CD8-positive, alpha-beta T cell (primary cell): ENCODE measurements at places on chromosomes 11 and 22.
A peak's percentile ranks its signal among the peaks of the same experiment; 100 is the strongest.

- DNase-seq: no peak
Measured at GRCh38 chr11:71307811-71308645, 55.7 kb upstream of the SHANK2 start.

GRCh38 chr11:94558468-94558867 is 8.7 kb upstream of the PIWIL4 start:
- DNase-seq: no peak

DNA sequence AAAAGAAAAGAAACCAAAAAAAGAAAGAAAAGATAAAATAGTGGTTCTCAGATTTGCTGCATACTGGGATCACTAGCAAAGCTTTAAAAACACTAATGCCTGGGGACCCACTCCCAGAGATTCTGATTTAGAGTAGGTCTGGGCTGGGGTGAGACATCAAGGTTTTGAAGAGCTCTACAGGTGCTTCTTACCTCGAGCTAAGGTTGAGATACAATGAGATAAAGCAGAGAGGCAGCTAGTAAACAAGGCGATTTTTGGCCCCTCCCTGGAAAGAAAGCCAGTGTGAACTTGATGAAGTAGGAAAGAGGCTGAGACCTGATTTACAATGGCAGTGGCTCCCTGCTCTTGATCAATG is 327.6 kb upstream of the CCDC90B start:
- no peak for DNase-seq

DNA sequence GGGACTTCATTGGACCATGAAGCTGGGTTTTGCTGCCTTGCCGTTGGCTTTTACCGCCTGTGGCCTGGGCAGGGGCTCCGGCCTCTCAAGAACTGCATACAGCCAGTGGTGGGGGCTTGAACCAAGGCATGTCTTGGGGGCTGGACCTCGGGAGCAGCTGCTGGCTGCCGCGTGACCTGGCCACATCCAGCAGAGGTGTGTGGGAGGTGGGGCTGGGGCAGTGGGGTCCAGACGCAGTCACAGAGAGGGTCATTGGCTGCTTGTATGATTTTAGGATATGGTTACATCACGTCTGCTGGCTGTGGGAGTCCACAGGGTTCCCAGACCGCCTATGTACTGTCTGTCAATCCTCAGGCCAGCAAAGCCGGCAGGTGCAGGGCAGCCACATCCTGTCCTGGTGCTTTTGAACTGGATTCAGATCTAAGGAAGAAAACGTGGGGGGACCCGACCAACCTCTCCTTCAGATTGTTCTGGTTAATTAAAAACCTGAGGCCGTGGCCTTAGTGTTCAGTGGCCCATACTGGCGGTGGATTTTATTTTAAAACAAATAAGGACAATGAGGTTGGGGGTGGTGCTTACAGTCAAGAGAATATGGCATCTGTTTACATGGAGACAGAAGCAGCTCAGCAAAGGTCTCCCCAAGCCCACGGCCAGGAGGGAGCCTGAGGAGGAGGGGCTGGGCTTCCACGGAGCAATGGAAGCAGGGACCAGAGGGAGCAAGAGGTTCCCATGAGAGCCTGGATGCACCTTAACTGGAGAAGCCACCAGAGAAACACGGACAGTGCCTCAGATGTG is 426.0 kb downstream of the TBC1D22A start:
- no peak for DNase-seq

GRCh38 chr11:130574740-130575139 is 126.3 kb downstream of the ADAMTS15 start:
- no peak for DNase-seq

- DNase-seq: no peak
Measured at GRCh38 chr11:132838627-132839026, 693.7 kb downstream of the OPCML start.

DNA sequence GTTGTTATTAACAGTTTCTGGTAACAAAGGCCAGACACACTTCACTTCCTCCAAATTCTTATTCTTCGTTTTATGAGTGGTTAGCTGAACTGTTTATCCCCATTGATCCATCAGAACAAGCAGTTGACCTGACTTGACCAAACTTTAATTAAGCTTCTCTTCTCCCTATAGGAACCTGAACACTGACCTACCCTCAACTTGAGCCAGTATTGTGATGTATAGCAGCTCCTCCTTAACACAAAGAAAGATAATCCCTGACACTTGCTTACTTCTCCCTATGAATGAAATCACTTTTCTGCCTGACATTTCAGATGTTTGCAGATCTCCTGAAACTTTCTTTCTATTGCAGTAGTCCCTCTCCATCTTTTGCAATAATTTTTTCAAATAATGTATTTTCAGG is 41.9 kb downstream of the ANO5 start:
- no peak for DNase-seq

DNA sequence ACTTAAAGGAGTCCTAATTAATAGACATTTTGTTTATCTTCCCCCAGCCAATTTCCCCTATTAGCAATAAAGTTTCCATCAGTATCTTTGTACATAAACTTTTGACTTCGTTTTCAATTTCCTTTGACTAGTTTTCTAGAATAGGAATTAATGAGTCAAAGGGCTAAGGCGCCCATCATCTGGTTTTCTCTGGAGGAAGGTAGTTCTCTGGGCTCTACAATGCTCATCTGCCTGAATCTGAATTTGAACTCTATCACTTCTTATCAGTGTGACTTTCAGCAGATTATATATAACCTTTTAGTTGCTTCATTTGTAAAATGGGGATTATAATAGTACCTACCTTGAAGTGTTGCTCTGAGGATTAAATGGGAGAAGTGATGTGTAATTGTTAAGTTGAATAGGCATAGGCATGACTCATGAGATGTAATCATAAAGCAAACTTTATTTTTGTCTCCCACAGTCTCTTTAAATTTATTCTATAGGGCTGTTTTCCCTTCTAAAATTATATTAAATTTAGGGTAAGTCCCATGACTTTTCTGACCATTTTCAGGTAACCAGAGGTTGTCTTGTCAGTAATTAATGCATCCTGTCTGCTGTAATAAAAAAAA is 5.8 kb upstream of the TUB start:
- DNase-seq: no peak

DNA sequence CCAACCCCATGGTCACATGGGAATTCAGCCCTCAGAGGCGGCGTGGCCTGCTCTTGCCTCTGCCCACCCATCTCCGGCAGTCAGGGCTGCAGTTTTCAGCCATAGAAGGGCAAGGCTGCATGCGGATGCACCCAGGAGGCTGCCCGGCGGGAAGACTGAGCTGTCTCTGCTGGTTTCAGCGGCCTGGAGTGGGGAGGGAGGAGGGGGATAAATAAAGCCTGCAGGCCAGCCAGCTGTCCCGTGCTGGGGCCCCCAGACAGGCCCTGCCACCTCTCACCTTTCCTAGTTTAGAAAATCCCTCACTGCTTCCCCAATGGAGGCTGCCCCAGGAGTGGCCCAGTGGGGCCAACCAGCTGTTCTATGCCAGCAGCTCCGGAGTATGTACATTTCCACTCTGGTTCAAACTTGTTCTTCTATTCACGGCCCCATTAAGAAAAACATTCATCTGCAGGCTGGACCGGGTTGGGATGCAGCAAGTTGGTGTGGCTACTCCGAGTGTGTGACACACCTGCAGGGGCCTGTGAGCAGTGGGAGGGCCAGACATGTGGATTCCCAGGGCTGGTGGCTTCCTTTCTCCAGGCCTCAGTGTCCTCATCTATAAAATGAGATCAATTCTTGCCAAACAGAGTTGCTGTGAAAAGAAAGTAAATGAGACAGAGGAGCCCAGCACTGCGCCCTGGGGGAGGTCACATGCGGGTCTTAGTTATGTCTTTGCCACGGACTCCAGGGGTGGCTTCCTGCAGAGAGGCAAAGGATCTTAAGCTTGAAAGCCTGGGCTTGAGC is 5.0 kb downstream of the MICALL1 start:
- no peak for DNase-seq

- DNase-seq: no peak
Measured at GRCh38 chr11:7551571-7551970, 37.8 kb downstream of the PPFIBP2 start.

DNA sequence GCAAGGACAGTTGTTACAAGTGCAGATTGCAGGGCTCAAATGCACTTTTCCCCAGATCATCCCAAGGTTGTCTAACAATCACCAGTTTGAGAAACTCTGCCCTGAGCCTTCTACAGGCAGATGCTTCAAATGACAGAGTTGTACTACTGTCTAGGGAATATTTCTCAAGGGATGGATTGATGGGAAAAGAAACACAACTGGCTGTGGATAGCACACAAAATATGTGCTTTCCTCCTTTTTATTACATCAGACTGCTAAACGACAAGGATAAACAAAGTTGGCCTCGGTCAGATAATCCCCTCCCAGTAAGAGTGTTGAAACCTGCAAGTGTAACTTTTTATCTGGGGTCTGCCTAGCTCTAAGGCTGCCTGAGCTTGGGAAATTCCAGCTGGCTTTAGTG is 46.6 kb upstream of the SORL1-AS1 start:
- DNase-seq: no peak

DNA sequence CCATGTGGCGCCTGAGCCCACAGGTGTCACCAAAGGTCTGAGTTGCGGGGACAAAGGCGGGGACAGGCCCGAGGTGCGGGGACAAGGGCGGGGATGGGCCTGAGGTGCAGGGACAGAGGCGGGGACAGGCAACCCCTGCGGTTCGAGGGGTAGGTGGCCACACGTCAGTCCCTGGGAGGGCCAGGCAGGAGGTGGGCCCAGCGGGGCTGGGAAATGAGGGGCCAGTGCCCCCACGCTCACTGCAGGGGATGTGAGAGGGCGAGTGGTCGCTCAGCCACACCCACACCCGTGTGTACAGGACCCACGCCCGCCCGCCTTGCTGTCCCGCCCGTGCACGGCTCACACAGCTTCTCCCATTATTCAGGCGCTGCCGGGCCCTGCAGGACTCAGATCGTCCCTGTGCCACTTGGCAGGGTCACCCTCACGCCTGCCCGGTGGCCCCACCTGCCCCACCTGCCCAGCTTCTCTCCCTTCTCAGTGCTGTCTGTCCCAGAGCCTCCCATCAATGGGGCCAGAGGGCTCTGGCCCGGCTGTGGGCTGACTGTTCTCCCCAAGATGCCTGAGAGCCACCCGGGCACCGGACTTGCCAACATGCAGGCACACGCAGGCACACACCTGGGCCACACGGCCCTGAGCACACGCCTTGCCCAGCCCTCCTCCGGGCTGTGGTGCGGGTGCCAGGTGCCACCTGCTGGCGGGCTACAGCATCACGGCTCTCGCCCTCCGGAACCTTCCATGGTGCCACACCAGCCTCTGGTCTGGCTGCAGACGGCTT is 14.2 kb upstream of the MUC6 start:
- DNase-seq: peak; percentile 58

- no peak for DNase-seq
Measured at GRCh38 chr11:72391638-72392423, 42.5 kb downstream of the CLPB start.

- no peak for DNase-seq
Measured at GRCh38 chr22:25956801-25957200, 212.5 kb upstream of the SEZ6L start.

DNA sequence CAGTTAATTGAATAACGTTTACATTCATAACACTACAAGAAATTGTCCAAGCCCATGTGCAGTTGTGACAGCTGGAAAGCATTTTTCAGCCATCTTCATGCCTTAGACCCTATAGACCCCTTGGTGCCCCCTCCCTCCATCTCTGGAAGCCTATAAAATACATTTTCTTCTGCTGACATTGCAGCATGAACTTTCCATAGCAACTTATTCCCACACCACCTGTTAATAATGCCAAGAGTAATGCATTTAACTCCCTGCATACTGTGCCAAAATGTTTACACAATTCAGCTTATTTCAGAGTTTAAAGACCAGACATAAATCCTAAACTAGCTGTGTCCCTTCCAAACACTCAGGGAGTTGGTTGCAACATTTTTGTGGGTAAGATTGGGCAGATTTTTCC is 143.0 kb upstream of the ARHGAP20 start:
- DNase-seq: no peak

DNA sequence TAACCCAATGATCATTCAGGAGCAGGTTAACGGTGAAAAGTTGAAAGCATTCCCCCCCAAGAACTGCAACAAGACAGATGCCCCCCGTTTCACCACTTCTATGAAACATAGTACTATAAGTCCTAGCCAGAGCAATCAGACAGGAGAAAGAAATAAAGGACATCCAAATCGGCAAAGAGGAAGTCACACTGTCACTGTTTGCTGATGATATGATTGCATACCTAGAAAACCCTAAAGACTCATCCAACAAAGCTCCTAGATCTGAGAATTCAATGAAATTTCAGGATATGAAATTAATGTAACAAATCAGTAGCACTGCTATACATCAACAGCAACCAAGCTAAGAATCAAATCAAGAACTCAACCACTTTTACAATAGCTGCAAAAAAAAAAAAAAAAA is 32.8 kb downstream of the PIWIL3 start:
- DNase-seq: no peak

GRCh38 chr22:17781319-17782031 is 7.2 kb upstream of the BID start:
- no peak for DNase-seq

- no peak for DNase-seq
Measured at GRCh38 chr11:11657218-11657955, 35.6 kb upstream of the GALNT18 start.

GRCh38 chr11:107898270-107898669 is 30.0 kb upstream of the RAB39A start:
- no peak for DNase-seq

- no peak for DNase-seq
Measured at GRCh38 chr11:95668131-95668530, 121.5 kb downstream of the FAM76B start.

- no peak for DNase-seq
Measured at GRCh38 chr11:85685820-85686459, at the start of gene CCDC89. Gene CCDC89 (minus strand): TSS chr11:85686195. CDS start chr11:85686130, 65 bp downstream.

- DNase-seq: no peak
Measured at GRCh38 chr11:2947744-2948143, 18.5 kb upstream of the PHLDA2 start.

DNA sequence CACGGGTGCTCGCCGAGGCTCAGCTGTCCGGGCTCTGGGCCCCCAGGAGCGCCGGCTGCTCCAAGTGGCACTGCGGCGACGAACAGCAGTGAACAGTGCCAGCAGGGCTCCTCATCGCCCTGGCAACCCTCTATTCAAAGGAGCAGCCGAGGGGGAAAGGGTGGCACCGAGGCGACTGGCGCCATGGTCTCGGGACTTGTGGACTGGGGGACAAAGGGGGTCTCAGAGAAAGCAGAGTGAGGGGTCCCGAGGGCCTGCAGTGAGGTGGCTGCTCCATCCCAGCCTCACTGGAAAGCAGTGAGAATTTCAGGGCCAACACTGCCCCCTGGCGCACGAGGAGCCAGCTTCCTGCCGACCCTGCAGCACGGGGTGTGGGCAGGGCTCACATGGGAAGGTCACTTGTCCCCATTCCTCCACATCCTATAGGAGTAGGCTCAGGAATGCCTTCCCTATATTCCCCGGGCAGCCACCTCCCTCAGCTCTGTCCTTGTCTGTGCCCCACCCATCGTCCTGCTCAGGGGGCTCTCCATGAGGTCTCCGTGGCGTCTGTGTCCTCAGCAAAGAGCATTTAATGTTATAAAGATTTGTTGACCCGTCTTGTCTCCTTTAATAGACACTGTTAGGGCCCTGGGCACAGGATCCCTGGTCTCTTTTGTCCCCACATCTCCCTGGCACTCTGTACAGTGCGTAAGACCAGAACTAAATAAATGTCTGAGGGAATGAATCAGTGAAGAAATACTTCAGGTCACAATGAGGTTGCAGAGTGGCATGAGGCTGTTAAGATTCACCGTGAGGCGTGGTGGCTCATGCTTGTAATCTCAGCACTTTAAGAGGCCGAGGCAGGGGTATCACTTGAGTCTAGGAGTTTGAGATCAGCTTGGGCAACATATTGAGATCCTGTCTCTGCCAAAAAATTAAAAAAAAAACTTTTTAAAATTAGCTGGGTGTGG is 26.4 kb downstream of the LRFN4 start:
- peak; percentile 61 for DNase-seq

GRCh38 chr11:90120191-90120590 is 14.3 kb upstream of the NAALAD2 start:
- DNase-seq: no peak

GRCh38 chr11:107834995-107835394 is 23.6 kb downstream of the SLC35F2 start:
- DNase-seq: no peak
